ENCODE measurements at places on chromosomes 1 and 21.

DNA sequence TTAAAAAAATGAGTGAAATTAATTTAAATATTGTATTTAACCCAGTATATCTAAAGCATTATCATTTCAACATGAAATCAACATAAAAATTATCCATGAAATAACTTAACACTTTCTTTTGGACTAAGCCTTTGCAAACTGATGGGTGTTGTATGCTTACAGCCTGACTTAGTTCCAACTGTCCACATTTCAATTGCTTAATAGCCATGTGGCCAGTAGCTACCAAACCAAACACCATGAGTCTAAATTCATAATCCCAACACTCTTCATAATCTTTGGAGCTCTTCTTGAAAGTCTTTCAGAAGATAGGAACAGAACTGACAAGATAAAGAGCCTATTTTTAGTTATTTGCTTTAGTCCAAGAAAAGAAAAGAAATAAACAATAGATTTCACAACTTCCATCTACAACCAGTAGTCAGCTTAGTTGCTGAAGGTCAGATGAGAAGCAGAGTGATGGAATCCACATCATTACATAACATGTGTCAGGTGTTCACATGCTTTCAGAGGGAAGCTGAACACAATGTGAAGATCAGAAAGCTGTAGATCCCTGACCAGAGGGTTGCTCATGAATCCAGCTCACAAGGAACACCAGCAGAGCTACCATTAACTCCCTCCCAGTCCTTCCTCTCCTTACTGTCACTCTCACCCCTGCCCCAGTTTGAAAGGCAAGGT lies 144.0 kb upstream of the ZNF648 start:
- no peak for DNase-seq

DNA sequence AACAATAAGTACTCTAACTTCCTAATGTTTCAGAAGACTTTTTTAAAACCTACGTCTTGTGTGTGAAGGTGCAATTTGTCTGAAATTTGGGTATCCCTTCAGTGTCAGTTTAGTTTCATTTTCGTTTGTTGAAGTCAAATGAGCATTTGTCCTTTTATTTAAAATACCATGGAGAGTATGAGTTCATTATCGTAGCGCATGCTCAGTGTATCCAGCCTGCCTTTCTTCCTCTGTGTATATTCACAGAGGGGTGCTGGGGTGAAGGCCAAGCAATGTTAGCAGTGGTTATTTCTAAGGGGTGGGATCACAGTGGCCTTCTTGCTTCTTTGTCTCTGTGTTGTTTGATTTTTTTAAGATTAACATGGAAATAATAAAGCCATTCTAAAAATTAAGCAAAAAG lies 43.2 kb downstream of the CNN3 start:
- no peak for DNase-seq

GRCh38 chr21:45632160-45632559 lies 11.4 kb upstream of the PCBP3 start:
- DNase-seq: no peak

- DNase-seq: no peak
Measured at GRCh38 chr1:87826681-87827251, 498.1 kb downstream of the LMO4 start.

GRCh38 chr1:43590388-43590925 lies 59.5 kb upstream of the KDM4A start:
- DNase-seq: no peak

DNA sequence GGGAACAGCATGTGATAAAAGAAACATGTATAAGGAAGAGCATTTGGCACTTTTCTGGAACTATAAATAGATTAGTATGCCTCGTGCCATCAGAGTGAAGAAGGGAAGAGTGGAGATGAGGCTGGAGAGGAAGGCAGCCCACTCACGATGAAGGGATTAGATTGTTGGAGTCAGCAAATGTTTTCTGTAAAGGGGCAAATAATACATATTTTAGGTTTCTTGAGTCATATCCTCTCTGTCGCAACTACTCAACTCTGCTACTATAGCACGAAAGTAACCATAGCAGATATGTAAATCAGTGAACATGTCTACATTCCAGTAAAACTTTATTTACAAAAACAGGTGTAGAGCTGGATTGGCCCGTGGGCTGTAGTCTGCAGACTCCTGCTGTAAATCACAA lies 147.8 kb downstream of the TENT5C start:
- no peak for DNase-seq

Measured in stimulated activated CD8-positive, alpha-beta memory T cell treated with anti-CD3 and anti-CD28 coated beads, Interleukin-15, amount 100 ng/mL, for 1 hour (primary cell).